Neural crest cell (in vitro differentiated cells): ENCODE measurements at places on chromosomes 7 and 10. TPM values are rescaled to one million over a fixed set of nuclear protein-coding genes. Genes with fewer than 3 reads are reported as not detected.
A peak's percentile ranks its signal among the peaks of the same experiment; 100 is the strongest.

RABGEF1 gene
- total RNA-seq: 17.0 and 17.7 TPM in 2 replicates

GJD4 gene
- not detected in 2 replicates for total RNA-seq

ADAM22 gene
- 12.1 and 13.4 TPM in 2 replicates for total RNA-seq

SLC35B4 gene
- total RNA-seq: 47.1 and 51.7 TPM in 2 replicates

SOSTDC1 gene
- 1.2 and 1.4 TPM in 2 replicates for total RNA-seq

CTTNBP2 gene
- 9.9 and 12.5 TPM in 2 replicates for total RNA-seq

HOXA11 gene
- total RNA-seq: not detected in 2 replicates

DOCK4 gene
- 14.1 and 15.3 TPM in 2 replicates for total RNA-seq

GRCh38 chr10:16386855-16387254 lies 50.0 kb upstream of the PTER start:
- peaks cover 9% of the 10 kb centered on the region for H3K27me3 ChIP-seq
- no peak overlapping the region for H3K27ac ChIP-seq

GRCh38 chr7:29090151-29090805 lies 56.1 kb downstream of the CPVL start:
- H3K36me3 ChIP-seq: peaks cover 2% of the 10 kb centered on the region
- H3K27me3 ChIP-seq: no peaks in the 10 kb centered on the region
- peaks cover 51% of the 10 kb centered on the region for H3K4me1 ChIP-seq
- H3K27ac ChIP-seq: peak overlapping the region; percentile 25
- peak overlapping the region; percentile 81 for H3K4me3 ChIP-seq
- no peak for DNase-seq

DNA sequence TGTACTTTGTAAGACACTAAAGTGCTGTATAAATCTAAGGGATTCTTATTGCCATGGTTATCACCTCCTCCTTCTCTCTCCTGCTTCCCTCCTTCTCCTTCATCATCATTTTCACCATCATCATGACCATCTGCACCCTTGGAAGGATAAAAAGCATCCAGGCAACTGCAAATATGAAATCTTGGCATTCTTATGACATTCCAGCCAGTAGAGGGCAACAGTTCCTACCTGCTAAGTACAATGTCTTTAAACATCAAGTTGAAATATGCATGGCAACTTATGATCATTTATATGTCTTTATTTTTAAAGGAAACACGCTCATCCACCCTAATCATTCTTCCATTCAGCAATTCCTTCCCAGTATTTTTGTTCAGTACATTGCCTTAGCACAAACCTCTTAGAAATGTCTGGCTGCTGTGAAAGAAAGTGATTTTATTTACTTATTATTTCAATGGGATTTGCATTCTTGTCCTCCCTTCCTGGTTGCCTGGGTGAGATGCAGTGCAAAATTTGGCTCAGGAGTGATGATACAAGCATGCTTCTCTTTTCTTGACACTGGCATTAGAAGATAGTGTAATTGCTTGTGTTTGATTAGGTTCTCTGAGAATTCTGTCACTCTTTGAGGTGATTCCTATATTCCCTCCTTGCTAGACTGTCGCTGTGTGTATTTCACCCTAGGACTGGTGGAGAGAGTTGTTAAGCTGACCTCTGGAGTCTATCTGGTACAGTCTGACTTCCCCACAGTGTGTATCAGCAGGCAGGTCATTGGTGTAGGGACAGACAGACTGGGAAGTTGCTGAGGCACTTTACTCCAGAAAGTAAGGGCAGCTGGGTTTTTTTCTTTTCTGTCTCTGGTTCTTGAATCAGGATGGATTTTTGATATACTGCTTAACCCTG lies 188.5 kb upstream of the BMPER start:
- H3K4me1 ChIP-seq: peaks cover 21% of the 10 kb centered on the region
- no peak overlapping the region for H3K27ac ChIP-seq
- no peak for DNase-seq
- no peak overlapping the region for H3K4me3 ChIP-seq
- H3K36me3 ChIP-seq: no peaks in the 10 kb centered on the region
- H3K27me3 ChIP-seq: peaks cover 11% of the 10 kb centered on the region

DNA sequence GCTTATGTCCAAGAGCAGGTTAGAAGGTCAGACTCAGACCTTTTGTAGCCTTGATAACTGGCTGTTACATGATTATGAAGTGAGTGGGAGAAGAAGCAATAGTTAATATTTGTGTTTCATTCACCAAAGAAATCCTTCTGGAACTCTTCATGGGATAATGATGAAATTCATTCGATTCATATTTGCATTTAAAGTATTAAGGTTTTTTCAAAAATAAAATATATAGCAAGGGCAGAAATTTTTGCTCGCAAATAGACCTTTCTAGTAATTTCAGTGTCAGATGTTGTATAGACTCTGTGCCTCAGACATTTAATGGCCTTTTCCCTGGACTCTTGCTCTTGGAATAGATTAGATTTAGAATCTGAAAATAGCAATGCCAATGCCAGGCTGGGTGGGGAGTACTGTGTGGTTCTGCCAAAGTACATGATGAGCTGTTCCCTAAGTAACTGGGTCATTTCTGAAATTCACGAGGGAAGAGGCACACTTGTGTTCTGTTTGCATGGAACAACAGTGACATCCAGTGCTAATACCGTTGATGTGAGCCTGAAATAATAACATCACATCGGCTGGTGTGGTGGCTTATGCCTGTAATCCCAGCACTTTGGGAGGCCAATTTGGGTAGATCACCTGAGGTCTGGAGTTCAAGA lies 119.2 kb downstream of the MBL2 start:
- no peak overlapping the region for H3K4me3 ChIP-seq
- no peaks in the 10 kb centered on the region for H3K36me3 ChIP-seq
- no peak for DNase-seq
- no peaks in the 10 kb centered on the region for H3K27me3 ChIP-seq

- H3K4me1 ChIP-seq: peaks cover 10% of the 10 kb centered on the region
- no peak overlapping the region for H3K27ac ChIP-seq
- no peak for DNase-seq
- peaks cover 90% of the 10 kb centered on the region for H3K27me3 ChIP-seq
These were observed 574 bp downstream of the UTF1 start for GRCh38 chr10:133230387-133231195.

GRCh38 chr10:103519798-103520197 lies 26.3 kb downstream of the NEURL1 start:
- H3K27ac ChIP-seq: no peak overlapping the region
- no peak overlapping the region for H3K4me3 ChIP-seq
- no peaks in the 10 kb centered on the region for H3K4me1 ChIP-seq
- no peak for DNase-seq
- no peaks in the 10 kb centered on the region for H3K36me3 ChIP-seq

DNA sequence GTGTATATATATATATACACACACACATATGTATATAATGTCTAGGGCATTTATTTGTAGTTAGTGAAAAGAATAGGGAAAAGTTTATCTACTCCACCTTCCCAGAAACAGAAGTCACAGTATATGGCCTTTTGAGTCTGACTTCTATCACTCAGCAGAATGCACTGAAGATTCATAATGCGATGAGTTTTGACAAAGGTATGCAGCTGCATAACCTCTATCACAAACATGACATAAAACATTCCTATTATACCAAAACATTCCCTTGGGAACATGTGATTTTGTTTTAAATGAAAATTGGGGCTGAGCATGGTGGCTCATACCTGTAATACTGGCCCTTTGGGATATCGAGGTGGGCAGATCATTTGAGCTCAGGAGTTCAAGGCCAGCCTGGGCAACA lies 137.3 kb upstream of the EEPD1 start:
- H3K27me3 ChIP-seq: no peaks in the 10 kb centered on the region
- H3K4me3 ChIP-seq: no peak overlapping the region
- H3K36me3 ChIP-seq: no peaks in the 10 kb centered on the region
- no peak overlapping the region for H3K27ac ChIP-seq
- no peak for DNase-seq

GRCh38 chr10:6602700-6603084 lies 22.6 kb upstream of the PRKCQ start:
- DNase-seq: no peak
- no peak overlapping the region for H3K4me3 ChIP-seq
- no peaks in the 10 kb centered on the region for H3K4me1 ChIP-seq
- H3K27ac ChIP-seq: no peak overlapping the region

DNA sequence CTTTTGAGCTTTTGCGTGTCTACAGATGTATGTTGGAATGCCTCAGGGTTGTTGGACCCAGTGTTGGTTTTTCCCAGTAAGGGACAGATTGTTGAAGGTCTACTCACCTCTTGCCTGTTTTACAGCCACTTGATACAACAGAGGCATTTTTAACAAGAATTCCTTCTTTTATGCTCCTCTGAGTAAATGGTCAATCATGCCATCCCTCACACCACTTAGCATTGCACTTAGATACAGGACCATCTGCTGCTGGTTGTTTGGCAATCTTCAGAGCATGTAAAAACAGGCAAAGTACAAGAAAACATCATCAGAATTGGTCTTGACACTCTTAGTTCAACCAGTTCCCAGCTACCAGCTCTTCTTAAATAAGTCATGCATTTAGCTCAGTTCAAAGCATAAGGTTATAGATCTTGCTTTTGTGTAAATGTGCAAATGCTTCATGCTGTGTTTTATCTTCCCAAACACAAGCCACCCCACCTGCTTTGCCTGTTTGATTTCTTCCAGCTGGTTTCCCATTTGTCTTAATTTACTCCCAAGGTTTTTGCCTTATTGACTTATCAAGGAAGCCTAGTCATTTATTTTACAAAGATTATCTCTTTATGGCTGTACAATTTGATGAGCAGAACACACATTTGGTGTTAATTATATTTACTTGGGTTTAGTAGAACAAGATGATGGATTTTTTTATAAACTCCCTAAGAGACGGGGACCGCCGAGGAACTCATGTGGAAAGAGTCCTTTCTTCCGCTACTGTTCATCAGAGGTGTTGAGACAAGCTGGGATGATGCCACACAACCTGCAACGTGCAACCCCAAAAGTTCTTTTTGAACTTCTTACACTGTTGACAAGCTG lies 136.6 kb downstream of the AHR start:
- H3K27ac ChIP-seq: no peak overlapping the region
- H3K4me3 ChIP-seq: no peak overlapping the region
- H3K36me3 ChIP-seq: peaks cover 2% of the 10 kb centered on the region
- DNase-seq: no peak
- peaks cover 15% of the 10 kb centered on the region for H3K4me1 ChIP-seq
- H3K27me3 ChIP-seq: no peaks in the 10 kb centered on the region

DNA sequence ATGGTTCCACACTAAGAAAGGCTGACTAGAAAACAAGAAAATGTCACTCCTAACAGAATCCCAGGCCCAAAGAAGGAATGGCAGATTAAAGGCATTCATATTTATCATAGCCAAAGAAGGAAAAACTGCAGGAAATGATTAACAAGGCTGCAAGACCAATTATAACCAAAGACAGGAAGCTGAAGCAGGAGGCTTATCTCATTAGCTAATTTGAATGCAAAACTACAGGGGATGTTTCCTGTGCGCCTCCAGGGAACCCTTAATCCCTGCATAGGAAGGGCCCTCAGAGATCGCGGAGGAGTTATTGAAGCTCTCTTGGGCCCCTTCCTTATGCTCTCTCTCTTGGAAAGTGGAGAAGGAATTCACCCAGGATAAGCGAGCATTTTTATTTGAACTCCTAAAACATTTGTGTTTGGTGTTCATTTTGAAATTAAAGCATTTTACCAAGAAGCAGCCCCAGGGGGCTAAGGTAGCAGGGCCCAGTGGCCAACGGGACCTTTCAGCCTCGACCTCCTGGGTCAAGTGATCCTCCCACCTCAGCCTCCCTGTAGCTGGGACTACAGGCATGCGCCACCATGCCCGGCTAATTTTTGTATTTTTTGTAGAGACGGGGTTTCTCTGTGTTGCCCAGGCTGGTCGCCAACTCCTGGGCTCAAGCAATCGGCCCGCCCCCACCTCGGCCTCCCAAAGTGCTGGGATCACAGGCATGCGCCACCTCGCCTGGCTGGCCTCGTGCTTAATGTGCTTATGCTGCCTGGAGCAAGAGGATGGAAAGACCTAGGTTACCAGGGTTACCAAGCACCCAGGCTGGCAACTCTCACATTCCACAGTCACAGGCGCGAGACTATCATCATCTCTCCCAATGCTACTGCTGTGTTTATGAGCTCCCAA lies 24.1 kb upstream of the PROSER2 start:
- no peak overlapping the region for H3K27ac ChIP-seq
- H3K36me3 ChIP-seq: no peaks in the 10 kb centered on the region
- DNase-seq: no peak
- H3K4me3 ChIP-seq: no peak overlapping the region
- H3K27me3 ChIP-seq: no peaks in the 10 kb centered on the region
- peaks cover 5% of the 10 kb centered on the region for H3K4me1 ChIP-seq

DNA sequence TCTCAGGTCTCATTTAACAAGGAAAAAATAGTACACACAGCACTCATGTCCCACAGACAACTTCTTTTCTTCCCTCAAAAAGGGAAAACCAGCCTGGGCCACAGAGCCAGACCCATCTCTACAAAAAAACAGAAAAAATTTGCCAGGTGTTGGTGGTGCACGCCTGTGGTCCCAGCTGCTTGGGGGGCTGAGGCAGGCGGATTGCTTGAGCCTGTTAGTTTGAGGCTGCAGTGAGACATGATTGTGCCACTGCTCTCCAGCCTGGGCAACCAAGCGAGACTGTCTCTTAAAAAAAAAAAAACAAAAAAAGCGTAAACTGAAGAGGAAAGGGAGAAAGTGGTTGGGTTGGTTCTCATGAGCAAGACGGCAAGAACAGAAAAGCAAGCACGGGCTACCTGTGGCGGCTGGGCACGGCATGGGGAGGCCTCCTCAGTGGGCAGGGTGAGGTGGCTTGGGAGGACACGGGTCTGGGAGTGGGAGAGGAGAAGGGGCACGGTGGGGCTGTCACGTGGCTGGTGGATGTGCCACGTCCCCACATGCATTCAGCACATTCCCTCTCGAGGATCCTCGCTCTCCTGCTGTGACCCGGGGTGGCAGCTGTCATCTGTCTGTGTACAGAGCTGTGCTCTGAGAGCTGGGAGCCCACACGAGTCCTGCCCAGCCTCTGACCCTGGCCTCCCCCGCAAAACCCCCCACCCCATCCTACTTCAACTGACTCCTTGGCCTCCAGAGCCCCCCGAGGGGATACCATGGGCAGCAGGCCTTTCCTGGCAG lies 219.7 kb downstream of the MLLT10 start:
- peaks cover 11% of the 10 kb centered on the region for H3K36me3 ChIP-seq
- no peaks in the 10 kb centered on the region for H3K27me3 ChIP-seq
- peak overlapping the region; percentile 37 for H3K27ac ChIP-seq
- no peak overlapping the region for H3K4me3 ChIP-seq
- no peak for DNase-seq
- H3K4me1 ChIP-seq: peaks cover 19% of the 10 kb centered on the region

GRCh38 chr10:89134963-89135362 lies 72.2 kb downstream of the CH25H start:
- H3K27me3 ChIP-seq: no peaks in the 10 kb centered on the region
- H3K27ac ChIP-seq: no peak overlapping the region
- no peak for DNase-seq
- H3K4me3 ChIP-seq: no peak overlapping the region
- H3K4me1 ChIP-seq: no peaks in the 10 kb centered on the region
- no peaks in the 10 kb centered on the region for H3K36me3 ChIP-seq

DNA sequence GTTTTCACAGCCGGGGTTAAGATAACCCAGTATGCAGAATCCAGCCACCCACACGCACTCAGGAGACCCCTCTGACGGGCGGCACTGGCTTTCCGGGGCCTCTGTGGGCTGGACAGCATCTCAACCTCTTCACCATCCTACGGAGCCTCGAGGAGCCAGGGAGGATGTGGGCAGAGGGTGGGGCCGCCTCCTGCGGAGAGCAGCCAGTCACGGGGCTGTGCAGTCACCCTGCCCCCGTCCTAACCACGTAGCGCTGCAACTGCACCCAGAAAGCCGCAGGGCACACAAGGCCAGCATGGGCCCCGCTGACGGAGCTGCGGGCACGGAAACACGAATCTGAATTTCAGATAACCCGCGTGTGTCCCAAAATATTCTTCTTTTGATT lies 270.3 kb downstream of the ELFN1 start:
- H3K36me3 ChIP-seq: peaks cover 5% of the 10 kb centered on the region
- no peak overlapping the region for H3K27ac ChIP-seq
- DNase-seq: no peak
- H3K27me3 ChIP-seq: no peaks in the 10 kb centered on the region
- peaks cover 27% of the 10 kb centered on the region for H3K4me1 ChIP-seq
